GM12865 (cell line): ENCODE measurements at places on chromosomes 7 and 10.

DNA sequence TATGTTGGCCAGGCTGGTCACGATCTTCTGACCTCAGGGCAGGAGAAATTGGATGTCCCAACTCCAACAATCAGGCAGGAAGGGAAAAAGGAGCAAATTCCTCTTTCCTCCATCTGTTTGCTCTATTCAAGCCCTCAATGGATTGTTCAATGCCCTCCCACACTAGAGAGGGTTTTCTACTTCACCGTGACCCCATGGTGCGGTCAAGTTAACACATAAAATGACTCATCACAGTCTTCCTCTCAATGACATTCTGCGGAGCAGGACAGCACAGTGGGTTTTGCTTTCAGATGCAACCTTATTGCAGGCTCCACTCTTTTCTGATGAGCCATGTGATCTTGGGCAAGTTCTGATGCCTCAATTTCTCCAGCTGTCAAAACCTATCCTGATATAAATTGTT is 364.9 kb downstream of the ANKRD30A start:
- DNase-seq = peak; percentile 56

GRCh38 chr10:54854389-54854788 is 53.4 kb upstream of the PCDH15 start:
- no peak for DNase-seq

DNA sequence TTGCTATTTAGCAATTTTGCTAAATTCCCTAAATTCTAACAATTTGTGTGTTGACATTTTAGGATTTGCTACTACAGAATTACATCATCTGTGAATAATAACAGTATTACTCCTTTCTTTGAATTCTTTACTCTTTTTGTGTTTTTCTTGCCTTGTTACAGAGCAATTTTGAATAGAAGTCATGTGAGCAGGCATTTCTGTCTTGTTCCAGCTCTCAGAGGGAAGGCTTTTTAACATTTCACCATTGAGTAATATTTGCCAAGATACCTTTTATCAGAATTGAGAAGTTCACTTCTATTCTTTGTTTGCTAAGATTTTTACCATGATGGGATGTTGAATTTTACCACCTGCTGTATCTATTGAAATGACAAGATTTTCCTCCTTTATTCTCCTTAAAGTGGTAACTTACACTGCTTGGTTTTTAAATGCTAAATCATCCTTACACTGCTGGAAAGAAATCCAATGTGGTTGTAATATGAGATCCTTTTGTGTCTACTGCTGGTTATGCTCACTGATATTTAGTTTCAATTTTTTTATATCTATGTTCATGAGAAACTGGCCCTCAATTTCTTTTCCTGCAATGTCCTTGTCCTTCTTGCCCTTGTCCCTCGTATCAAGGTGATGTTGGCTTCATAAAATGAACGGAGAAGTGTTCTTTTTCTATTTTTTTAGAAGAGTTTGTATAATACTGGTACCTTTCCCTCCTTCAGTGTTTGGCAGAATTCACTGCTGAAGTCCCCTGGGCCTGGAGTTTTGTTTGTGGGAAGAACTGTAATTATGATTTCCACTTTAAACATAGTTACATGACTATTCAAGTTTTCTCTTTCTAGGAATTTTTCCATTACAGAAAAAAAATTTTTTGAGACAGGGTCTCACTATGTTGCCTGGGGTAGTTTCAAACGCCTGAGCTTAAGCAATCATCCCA is 50.3 kb upstream of the ATP6V0A4 start:
- DNase-seq = no peak

GRCh38 chr7:157876469-157877285 is 539.9 kb downstream of the DNAJB6 start:
- no peak for DNase-seq

DNA sequence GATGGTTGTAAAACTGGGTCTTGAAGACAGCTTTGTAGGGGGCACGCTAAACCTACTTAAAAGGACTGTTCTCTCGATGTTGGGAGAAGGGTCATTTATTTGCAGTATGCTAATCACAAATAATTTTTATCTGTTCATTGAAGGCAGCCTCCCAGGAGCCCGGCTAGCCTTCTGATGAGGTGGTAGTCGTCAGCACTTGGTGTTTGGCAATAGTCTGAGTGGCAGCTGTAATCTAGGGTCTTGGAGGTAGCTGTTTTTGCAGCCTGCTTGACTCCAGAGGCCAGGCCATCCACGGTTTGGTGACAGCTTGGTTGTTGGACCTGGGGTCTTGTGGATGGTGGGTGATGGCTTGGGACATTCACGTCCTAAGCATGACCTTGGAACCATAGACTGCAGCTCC is 2.2 kb downstream of the GTF2IRD1 start:
- DNase-seq = no peak

GRCh38 chr7:131111081-131111576 is 216.5 kb upstream of the MKLN1 start:
- peak; percentile 47 for DNase-seq

GRCh38 chr10:131249238-131249954 is 62.1 kb downstream of the TCERG1L start:
- DNase-seq = no peak

GRCh38 chr7:29771081-29771816 is 35.1 kb upstream of the WIPF3 start:
- DNase-seq = no peak

GRCh38 chr10:98433881-98434732 is 12.6 kb downstream of the HPS1 start:
- DNase-seq = no peak

- DNase-seq = no peak
Measured at GRCh38 chr7:13560441-13560840, 429.0 kb downstream of the ETV1 start.

GRCh38 chr7:25861164-25861496 is 290.9 kb upstream of the NFE2L3 start:
- no peak for DNase-seq

GRCh38 chr7:124915242-124915641 is 14.4 kb downstream of the POT1 start:
- DNase-seq = no peak

DNA sequence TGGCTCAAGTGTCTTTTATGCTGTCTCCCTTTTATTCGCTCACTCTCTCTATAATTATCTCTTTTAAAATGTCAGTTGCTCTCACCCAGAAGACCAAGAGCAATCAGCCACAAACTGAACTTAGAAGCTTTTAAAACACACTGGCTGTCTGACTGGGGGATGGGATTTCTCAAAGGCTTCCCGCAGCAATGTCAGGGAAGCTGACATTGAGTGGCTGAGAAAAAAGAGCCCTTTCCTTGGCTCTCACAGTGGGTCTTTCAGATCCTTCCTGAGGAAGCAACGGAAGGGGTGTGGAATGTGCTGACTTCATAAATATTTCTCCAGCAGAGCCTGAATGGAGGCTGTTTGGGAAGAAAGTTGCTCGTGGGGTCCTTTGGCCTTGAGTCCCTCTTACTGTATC is 445.7 kb upstream of the C7orf33 start:
- DNase-seq = no peak

DNA sequence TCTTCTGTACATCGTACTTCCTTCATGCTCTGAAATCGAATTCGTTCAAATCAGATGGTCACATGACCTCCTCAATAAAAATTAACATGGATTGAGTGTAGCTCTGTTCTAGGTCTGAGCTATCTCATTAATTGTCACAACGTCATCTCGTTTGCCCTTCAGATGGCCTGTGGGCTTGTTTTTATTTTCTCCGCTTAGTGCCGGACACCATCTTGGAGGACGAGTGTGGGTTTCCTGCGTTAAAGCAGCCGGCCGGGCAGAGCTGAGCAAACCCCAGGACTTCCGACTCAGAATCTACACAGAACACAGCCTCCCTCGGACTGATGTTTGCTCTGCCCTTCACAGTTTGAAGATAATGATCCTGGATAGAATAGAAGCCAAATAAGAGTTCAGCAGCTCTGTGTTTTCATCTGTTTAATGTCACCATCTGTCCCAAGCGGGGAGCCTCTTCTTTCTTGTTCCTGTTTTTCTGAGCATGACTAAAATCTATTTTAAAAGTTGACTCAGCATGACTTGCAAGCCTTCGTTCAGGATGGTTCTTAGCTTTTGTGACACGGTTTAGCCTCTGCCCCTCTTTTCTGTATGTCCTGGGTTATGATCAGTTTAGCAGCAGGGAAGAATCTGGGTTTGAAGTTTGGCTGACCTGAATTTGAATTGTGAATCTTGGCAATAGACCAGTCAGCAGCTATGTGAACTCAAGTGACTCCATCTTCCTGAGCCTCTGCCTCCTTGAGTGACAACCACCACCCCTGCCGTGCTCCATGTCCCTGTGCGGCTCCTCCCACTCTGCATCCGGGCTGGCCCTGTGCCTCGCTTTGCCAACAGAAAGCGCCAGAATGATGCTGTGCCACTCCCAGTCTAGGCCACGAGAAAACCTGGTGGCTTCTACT is 30.6 kb upstream of the GALNTL5 start:
- DNase-seq = peak; percentile 13

GRCh38 chr10:34384372-34384771 is 430.7 kb downstream of the PARD3 start:
- no peak for DNase-seq

DNA sequence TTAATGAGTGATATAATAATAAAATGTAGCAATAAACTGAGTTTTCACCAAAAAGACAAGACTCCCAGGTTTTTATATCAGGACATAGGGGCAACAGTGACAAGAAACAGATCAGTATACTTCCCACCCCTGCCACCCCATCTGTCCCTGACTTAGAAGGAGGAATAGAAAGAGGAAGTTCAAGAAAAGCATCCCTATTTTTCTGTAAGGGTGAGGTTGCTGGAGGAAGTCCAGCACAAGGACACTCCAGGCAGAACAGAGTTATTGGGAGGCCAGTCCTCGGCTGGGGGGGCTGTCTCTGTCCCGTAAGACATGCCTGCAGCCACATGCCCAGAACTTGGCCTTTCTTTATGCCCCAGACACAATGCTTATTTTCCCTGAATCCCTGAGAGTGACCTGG is 16.5 kb upstream of the TLX1 start:
- DNase-seq = no peak

- DNase-seq = no peak
Measured at GRCh38 chr10:88672041-88672440, 7.8 kb downstream of the LIPF start.

DNA sequence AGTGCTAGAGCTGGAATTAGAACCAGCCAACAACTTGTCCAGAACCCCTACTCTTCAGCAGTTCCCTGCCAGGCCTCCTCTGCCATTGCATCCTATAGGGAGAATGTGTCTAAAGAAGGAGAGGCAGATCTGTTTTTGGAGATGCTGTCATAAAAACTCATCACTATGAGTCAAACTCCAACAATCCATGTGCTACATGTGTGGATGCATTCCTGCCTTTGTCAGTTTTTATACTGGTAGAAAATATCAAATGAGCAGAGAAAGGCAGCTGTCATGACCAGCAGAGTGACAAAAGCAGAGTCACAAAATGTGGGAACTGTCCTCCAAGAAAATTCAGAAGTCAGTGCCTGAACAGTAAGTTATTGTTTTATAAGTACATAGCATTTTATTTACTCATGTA is 93.0 kb downstream of the ABLIM1 start:
- no peak for DNase-seq

GRCh38 chr7:105060437-105060836 is 46.4 kb downstream of the KMT2E start:
- DNase-seq = no peak

DNA sequence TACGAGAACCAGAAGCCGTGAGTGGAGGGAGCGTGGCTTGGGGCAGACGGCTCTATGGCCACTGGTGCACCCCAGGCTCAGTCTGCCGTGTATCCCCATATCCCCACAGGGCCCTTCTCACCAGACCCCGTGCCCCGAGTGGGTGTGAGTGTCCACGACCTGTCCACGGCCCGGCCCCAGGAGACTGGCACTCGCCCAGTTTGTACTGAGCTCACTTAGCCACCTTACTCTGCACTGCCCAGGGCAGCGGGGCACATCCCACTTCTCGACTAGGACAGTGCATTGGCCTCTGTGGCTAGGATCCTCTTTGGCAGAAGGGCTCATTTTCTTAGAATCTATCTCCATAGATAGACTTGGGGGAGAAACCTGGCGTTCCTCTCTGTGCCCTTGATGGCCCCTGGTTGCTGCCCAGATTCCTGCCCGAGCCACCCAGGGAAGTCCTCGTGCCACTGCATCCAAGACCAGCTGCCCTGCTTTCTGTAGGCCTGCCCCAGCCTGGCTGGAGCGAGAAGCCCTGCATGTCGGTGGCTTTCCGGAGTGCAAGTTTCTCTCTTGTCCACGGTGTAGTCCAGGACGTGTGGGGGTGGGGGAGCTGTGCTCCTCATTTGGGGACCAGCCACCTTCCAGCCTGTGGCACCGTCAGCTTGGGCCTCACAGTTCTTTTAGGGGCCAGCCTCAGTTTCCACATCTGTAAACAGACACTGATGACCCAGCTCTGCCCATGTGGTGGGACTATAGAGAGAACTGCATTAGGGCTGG is 11.9 kb downstream of the TMEM120A start:
- DNase-seq = no peak

- no peak for DNase-seq
Measured at GRCh38 chr7:9264395-9264794, 831.0 kb downstream of the NXPH1 start.

GRCh38 chr7:82559193-82559805 is 115.7 kb upstream of the CACNA2D1 start:
- peak; percentile 12 for DNase-seq

- peak; percentile 42 for DNase-seq
Measured at GRCh38 chr10:23362069-23362830, 17.7 kb upstream of the C10orf67 start.

DNA sequence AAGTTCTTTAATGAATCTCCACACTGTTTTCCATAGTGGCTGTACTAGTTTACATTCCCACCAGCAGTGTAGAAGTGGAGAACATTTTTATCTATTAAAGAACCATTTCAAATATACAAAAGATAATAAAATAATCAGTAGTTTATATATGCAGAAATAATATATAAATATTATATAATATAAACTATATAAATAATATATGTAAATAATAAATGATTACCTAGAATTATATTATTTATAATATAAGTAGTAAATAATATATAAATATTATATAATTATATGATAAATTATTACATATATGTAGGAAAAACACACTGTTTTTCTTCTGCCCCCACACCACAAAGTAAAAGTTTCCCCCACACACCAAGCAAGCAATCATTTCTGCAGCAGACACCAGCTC is 83.5 kb upstream of the NEUROD6 start:
- no peak for DNase-seq

DNA sequence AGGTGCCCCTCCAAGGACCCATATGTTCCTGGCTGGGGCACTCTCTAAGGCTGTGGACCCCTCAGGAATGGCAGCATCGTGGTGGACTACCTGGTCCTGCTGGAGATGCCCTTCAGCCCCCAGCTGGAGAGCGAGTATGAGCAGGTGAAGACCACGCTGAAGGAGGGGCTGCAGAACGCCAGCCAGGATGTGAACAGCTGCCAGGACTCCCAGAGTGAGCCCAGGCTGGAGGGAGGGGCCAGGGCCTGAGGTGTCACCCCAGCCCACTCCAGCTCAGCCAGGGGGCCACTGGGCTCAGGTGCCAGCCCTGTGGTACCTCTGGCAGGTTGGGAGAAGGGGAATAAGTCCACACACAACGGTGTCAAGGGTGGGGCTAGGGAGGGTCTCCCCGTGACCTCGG is 4.7 kb upstream of the MUC12 start:
- DNase-seq = no peak

GRCh38 chr7:112635742-112636141 is 154.5 kb downstream of the TMEM168 start:
- DNase-seq = no peak
